ENCODE measurements at places on chromosomes 5 and 9. TPM values are rescaled to one million over a fixed set of nuclear protein-coding genes. Genes with fewer than 3 reads are reported as not detected.

Gene TLE1
- total RNA-seq, result 12.9 TPM

Gene ANKRD18A
- 9.6 TPM for total RNA-seq

GRCh38 chr9:91775011-91775707 is 174.9 kb downstream of the ROR2 start:
- H3K4me3 ChIP-seq, result no peak overlapping the region
- DNase-seq, result no peak
- H3K27ac ChIP-seq, result no peak overlapping the region

GRCh38 chr5:76425146-76425545 is 22.1 kb downstream of the IQGAP2 start:
- H3K4me3 ChIP-seq, result no peak overlapping the region
- no peaks in the 10 kb centered on the region for H3K36me3 ChIP-seq
- H3K4me1 ChIP-seq, result no peaks in the 10 kb centered on the region
- H3K27me3 ChIP-seq, result no peaks in the 10 kb centered on the region
- no peak for DNase-seq

DNA sequence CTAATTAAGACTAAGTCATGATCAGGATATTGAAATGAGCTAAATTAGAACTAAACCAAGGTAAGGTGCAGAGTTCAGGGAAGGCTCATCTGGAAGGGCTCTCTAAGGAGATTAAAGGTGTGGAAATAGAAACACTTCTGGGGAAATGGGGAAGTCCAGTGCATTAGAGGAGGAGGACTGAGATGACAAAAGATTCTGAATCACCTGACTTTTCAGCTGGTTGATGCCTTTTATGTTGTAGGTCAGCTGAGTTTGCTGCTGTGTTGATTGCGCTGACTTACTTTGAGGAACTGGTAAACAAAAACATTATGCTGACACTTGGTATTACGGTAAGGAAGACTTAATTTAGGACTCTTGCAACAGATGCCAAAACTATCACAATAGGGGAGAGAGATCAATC is 23.8 kb downstream of the IFNA5 start:
- no peak overlapping the region for H3K4me3 ChIP-seq
- no peaks in the 10 kb centered on the region for H3K36me3 ChIP-seq
- no peak for DNase-seq

Data from Panc1 (cell line).